Kasumi-1 (cell line): ENCODE measurements at places on chromosomes 7 and 10.

- DNase-seq: no peak
Observed at GRCh38 chr10:120741396-120741795, 109.8 kb upstream of the WDR11 start.

DNA sequence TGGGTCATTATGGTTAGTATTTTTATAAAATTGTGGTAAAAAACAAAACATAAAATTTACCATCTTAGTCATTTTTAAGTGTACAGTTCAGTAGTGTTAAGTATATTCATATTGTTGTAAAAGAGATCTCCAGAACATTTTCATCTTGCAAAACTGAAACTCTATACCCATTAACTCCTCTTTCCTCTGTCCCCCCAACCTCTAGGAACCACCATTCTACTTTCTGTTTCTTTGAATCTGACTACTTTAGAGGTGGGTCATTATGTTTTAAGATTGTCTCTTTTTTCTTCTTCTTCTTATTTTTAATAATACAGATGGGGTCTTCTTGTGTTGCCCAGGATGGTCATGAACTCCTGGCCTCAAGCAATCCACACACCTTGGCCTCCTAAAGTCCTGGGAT lies 84.1 kb downstream of the DOCK4 start:
- no peak for DNase-seq

- peak; percentile 79 for DNase-seq
Observed at GRCh38 chr7:25613912-25614311, 385.6 kb upstream of the NPVF start.

DNA sequence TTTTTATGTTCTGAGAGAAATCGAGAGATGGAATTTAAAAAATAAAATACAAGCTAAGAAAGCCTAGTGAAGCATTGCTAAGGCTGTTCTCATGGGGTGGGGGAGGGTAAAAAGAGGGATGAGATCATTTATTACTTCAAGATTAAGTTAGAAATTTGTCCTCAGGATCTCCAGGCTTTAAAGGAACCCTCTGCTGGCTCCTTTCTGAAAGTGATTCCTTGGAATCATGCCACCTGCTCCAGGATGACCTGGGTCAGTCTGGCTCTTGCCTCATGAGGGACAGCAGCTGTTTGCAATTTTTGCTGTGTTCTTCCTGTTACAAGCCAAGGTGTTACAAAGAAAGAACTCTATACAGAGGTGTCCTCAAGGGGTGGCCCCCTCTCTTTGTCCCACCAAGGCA lies 69.8 kb downstream of the CDK1 start:
- no peak for DNase-seq

GRCh38 chr10:24241536-24242040 lies 32.6 kb downstream of the KIAA1217 start:
- no peak for DNase-seq

- no peak for DNase-seq
Observed at GRCh38 chr7:31816810-31817209, 129.8 kb downstream of the PPP1R17 start.

- DNase-seq: peak; percentile 71
Observed at GRCh38 chr10:12707461-12708185, 293.9 kb downstream of the CCDC3 start.

DNA sequence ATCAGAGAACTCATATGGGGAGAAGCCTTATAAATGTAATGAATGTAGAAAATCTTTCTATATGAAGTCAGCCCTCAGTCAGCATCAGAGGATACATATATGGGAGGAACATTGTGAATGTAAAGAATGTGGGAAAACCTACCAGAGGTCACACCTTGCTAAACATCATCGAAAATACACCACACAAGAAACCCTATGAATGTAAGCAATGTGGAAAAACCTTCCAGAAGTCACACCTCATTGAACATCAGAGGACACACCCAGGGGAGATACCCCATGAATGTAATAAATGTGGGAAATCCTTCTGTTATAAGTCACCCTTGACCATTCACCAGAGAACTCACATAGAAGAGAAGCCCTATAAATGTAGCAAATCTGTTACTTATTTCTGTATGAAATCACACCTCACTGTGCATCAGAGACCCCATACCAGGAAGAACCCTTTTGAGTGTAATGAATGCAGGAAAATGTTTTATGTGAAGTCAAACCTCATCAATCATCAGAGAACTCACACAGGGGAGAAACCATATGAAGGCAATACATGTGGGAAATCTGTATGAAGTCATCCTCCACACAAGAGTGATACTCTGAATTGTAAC lies 30.8 kb downstream of the ZNF12 start:
- no peak for DNase-seq

- no peak for DNase-seq
Observed at GRCh38 chr7:139762886-139763285, 14.9 kb downstream of the HIPK2 start.

GRCh38 chr10:70664702-70665195 lies 7.6 kb upstream of the ADAMTS14 start:
- no peak for DNase-seq

GRCh38 chr7:107170051-107170915 lies 1.5 kb downstream of the HBP1 start:
- peak; percentile 49 for DNase-seq

- no peak for DNase-seq
Observed at GRCh38 chr7:70695795-70696083, 436.2 kb upstream of the GALNT17 start.

- no peak for DNase-seq
Observed at GRCh38 chr10:51767103-51767763, 67.8 kb upstream of the CSTF2T start.

- no peak for DNase-seq
Observed at GRCh38 chr7:89401099-89401498, 605.6 kb upstream of the TEX47 start.

DNA sequence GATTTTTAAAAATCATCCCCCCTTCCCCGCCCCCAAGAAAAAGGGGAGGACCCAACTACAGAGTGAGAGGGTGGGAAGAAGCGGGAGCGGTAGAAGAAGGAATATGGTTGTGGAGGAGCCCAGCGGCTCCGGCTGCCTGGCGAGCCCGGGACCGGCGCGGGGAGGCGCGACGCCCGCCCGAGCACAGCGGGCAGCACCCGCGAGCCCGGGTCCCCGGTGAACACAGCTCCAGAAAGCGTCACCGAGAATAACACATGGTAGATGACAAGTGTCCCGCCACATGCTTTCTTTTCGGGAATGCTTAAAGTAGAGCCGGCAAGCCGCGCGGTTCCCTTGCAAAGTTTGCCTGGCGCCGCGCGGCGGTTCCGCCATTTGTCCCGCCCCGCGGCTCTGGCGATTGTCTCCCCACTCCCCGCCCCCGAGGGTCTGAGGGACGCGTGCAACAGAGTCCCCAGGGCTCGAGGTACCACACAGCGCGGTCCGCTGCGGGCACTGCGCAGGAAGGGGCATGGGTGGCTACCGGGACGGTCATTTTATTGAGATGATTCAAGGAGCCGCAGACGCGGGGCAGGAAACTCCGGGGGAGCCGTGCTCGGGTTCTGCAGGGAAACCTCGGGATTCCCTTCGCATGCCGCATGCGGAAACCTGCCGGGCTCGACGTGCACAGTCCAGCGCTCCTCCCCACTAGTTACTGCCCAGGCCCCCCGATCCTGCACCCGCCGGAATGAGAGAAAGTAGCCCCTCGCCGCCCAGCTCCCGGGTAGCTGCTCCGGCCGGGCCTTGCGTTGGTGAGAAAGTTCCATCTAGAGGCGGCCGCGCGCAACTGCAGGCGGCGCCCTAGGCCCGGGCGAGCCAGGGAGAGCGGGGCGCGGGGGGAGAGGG lies 781 bp upstream of the GRM8 start:
- DNase-seq: peak; percentile 39

DNA sequence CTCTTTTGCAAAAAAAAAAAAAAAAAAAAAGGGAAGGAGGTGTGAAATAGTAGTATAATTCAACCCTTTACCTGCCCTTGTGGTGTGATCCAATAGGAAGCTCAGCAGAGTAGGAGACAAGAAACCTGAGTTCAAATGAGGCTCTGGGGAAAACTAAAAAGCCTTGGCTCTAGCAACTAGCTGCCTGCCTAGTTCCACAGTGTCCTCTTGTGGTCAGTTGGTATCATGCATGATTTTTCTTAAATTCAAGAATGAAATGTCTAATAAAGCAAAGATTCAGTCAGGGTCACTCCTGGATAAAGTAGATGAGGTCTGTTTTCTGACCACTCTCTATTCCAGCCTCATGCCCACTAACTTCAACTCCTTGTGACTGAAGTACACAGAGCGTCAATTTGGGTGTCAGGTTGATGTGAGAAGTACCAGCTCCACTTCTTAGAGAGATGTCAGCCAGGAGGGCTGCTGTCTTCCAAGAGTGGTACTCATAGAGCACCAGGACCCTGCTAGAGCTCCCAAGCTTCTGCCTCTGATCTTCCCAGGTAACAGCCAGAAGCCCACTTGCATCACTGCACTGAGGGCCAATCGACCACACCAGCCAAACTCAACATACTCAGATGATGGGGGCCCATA lies 10.5 kb downstream of the LSM5 start:
- DNase-seq: peak; percentile 78

DNA sequence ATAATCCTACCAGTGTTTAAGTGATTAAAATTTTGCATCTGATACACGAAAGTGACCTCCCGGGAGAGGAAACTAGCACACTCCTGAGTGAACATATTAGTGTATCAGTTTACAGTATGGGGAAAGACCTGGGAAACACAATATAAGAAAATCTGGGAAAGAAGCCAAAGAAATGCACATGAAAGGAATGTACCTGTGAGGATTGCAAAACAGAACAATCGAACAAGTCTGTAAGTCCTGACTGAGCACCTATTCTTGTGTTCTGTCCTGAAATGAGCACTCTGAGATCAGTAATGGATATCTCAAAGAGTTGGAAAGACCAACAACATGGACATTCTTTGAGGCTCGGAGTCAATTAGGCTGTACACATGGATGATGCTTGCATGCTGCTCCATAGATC lies 554.7 kb downstream of the SORCS3 start:
- DNase-seq: no peak

DNA sequence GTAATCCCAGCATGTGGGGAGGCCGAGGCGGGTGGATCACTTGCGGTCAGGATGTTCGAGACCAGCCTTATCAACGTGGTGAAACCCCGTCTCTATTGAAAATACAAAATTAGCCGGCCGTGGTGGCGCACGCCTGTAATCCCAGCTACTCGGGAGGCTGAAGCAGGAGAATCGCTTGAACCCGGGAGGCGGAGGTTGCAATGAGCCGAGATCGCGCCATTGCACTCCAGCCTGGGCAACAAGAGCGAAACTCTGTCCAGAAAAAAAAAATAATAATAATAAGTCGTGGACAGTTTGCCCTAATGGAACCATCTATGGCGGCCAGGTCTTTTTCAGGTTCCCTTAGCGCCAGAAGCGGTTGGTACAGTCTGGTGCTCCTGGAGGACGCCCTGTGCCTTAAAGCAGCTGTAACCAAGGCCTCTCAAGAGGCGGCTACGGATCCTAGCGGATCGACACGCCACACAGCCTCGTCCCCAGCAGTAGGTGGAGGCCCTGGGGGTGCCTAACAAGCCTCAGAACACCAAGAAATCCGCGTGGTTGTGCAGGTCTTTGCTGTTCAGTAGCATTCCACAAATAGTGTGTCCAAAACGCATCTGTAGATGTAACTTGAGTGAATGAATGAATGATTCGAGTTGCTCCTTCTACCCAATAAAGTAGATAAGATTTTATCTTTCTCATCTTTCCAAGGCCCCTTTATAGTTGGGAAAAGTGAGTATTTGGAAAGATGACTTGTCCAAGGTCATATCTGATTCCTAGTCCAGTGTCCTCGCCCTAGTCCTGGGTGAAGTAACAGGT lies 982 bp downstream of the PGAM1 start:
- peak; percentile 33 for DNase-seq

DNA sequence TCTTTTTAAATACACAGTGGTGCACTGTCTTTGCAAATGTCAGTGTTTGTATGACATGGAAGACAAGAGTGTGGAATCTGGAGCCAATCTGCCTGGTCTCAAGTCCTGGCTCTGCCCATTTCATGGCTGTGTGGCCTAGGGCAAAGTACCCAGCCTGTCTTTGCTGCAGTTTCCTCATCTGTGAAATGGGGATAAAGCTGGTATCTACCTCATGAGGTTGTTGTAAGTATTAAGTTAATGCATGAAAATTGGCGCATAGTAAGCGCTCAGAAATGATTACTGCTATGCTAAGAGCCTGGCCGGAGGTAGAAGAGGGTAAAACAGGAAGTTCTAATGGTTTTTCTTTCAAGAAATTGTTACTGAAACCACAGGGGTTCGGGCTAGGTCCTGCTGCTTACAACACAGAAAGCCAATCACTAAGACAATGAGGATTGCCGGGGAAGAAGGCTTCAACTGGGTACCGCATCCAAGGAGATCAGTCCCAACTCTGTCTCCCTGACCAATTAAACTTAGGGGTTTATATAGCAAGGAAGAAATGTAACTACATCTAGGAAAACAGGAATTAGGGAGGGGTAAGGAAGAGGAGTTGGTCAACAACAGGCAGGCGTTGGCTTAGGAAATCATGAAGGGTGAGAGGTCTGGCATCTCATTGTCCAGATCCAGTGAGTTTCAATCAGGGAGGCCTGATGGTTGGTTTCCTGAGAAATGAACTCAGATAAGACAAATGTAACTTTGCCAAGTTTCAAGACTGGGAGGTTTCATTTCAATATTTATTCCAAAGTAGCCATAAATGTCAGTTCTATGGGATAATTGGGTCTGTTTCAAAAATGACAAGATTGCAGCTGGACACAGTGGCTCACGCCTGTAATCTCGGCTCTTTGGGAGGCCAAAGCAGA lies 57.0 kb downstream of the CHST3 start:
- no peak for DNase-seq

DNA sequence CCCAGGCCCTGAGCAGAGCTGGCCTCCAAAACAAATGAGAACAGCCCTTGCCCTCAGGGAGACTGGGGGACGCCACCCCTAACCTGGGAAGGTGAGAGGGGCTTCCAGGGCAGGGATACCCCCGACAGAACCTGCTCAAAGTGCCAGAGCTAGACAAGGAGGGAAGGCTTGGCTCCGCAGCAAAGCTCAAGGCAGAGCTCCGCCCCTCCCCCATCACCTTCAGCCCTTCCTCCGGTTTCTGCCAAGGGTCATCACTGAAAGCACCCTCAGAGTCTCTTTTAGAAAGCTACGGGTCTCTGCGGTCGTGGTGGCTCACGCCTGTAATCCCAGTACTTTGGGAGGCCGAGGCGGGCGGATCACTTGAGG lies 73.4 kb upstream of the CUX1 start:
- DNase-seq: no peak

DNA sequence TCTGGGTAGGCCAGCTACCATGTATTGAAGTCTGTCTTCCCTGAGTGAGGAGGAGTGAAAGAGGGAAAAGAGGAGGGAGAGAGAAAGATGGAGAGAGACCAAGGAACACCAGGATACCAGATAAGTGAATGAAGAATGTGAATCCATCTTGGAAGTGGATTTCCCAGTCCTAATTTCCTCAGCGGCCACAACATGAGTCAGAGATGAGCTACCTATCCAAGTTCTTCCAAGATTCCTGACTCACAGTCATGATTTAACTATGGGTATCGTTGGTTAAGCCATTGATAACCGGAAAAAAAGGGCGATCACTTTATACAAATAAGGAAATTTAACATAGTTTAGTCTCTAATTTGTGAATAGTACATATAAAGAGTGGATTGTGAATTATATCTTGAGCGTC lies 561.8 kb downstream of the ATRNL1 start:
- DNase-seq: no peak
